ENCODE measurements at places on chromosomes 1 and 21. TPM values are rescaled to one million over a fixed set of nuclear protein-coding genes. Genes with fewer than 3 reads are reported as not detected.

Gene NBL1
- 171 TPM for polyA plus RNA-seq

GRCh38 chr1:235918465-235918864 lies 51.8 kb upstream of the LYST start:
- DNase-seq: no peak

GRCh38 chr1:16145030-16145661 lies 10.7 kb downstream of the EPHA2 start:
- no peak for DNase-seq

GRCh38 chr1:180428782-180429695 lies 73.3 kb downstream of the ACBD6 start:
- no peak for DNase-seq

DNA sequence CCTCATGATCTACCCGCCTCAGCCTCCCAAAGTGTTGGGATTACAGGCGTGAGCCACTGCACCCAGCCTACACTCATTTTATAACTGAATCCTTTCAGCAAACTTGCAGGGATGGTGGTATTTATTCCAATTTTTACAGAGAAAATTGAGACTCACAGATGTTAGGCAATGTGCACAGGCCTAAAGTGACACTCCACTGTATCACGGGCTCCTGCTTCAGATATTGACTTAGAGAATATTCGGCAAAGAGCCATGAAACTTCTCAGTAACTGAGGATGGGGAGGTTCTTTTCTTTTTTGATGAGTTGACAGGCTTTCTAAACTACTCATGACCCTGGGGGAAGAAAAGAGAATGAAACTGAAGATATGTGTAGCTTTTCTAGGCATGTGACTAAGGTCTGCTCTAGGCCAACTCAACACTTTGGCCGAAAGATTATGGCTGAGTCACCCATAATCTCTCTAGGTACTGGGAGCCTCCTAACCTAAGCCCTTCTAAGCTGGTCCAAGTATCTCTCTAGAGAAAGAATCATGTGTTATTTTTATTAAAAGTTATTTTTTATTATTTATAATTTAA lies 19.9 kb upstream of the PTCH2 start:
- DNase-seq: no peak

- DNase-seq: peak; percentile 38
Measured at GRCh38 chr1:40036574-40036973, 4.0 kb upstream of the CAP1 start.

- DNase-seq: peak; percentile 55
Measured at GRCh38 chr1:27144920-27145661, 9.8 kb downstream of the SLC9A1 start.
